ENCODE measurements at places on chromosomes 1 and 21.

DNA sequence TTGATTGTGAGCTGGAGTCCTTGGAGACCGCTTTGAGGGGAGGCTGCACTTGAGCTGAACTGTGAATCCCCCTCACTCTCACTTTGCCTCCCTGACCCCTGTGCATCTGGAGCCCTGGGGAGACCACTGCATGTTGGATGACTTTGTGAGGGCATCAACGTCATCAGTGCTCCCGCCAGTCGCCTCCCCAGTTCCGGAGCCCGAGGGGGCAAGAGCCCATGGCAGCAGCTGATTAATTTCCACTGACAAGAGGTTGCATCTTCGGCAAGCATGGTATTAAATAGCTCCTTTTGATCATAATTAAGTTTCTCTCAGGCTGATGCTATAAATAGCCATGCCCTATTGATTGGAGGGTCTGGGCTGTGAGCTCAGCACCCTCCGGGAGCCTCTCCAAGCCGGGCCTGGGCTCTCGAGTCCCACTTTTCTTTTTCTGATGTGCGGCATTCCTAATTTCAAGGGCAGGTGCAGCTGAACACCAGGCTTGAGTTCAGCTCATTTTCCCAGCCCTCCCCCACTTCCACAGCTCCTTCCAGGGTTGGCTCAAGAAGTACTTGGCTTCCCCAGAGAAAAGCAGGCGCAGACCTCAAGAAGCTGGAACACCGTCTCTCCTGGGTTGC lies 33.2 kb downstream of the KCND3 start:
- no peak for DNase-seq

DNA sequence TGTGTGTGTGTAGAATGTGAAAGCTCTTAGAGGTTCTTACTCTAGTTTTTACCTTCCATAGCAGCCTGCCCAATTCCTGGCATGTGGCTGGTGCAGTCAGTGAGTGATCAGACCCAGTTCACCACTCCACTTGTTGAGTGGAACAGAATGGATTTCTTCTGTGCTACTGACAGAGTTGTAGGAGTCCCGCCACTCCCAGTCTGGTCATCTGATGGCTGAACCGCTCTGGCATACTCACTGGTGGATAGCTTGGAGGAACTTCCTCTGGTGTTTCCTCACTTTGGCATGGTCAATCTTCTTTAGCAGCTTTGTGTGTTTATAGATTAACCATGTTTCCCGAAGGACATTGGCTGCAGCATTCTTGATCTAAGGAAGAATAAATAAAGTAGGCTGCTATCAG lies 106.7 kb upstream of the ADAR start:
- DNase-seq = no peak

GRCh38 chr21:44522753-44523204 lies 17.2 kb downstream of the KRTAP10-1 start:
- no peak for DNase-seq

- no peak for DNase-seq
These were observed 437.1 kb downstream of the PTBP2 start for GRCh38 chr1:97158691-97159096.
